ENCODE measurements at places on chromosomes 16 and 17. TPM values are rescaled to one million over a fixed set of nuclear protein-coding genes. Genes with fewer than 3 reads are reported as not detected.

DNA sequence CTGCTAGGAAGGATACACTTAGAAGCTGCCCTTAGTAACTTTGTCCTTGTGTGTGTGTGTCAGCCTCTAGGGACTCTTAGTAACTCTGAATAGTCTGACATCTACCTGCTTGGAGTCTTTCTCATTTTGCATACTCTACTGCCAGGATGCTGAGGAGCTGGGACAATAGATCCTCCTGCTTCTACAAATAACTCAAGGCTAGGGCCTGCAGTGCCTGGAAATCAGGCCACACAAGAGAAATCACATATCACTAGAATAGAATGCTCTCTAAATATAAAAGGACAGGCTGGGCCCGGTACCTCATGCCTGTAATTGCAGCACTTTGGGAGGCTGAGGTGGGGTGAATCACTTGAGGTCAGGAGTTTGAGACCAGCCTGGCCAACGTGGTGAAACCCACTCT is 38.5 kb upstream of the SLC25A19 start:
- DNase-seq, result no peak

Gene VAMP2
- total RNA-seq, result 8.1 TPM

GRCh38 chr17:61390479-61390791 is 9.2 kb upstream of the TBX2 start:
- no peak for DNase-seq

GRCh38 chr17:80873307-80873951 is 118.2 kb upstream of the CHMP6 start:
- DNase-seq, result no peak

Measured in fibroblast of lung (primary cell).